ENCODE measurements at places on chromosomes 6 and 20.

DNA sequence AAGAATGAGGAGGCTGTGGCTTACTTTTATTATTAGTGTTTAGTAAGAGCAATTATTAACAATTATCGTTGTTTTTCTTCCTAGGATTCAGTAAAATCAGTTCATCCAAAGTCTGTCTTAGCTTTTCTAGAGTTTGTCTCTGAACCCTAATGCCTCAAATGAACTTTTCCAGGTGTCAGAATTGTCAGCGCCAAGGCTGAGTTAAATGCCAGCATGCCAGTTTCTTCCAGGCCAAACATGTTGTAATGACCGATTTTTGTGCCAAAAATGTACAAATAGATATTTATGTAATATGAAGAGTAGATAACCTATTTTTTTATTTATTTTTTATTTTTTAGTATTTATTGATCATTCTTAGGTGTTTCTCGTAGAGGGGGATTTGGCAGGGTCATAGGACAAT is 66.8 kb upstream of the SCGN start:
- DNase-seq = no peak

DNA sequence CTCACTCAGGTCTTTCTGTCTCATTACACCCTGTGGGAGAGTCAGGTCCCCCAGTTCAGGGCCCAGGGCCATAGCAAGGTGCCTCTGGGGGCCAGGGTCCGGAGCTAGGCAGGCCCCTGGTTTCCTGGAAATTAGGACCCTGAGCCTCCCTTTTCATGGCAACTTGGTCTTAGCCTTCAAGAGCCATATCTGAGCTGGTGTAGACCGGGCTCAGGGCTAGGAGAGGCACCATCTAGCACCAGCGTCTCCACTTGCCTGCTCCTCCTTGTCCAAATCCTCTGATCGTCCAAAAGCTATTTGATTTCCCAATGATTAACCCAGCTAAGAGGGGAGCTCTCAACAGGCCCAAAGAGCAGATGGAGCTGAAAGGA is 5.6 kb downstream of the MDFI start:
- no peak for DNase-seq

DNA sequence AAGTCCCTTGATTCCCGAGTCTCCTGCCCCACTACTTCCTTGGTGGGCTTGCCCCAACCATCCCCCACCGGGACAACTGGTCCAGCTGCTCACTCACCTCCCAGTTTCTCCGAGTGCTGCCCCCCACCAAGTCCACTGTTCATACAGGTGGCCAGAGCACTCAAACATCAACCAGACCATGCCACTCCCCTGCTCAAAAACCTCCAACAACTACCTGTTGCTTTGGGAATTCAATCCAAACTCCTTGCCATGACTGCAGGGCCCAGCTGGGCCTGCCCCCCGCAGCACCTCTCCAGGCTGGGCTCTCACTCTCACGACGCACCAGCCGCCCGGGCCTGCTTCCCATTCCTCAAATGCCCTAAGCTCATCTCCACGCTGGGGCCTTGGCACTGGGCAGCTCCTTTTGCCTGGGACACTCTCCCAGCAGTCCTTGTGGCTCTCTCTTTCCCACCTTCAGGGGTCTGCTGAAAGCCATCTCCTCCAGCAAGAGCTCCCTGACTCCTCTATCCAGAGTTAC is 97.5 kb downstream of the NFATC2 start:
- no peak for DNase-seq

DNA sequence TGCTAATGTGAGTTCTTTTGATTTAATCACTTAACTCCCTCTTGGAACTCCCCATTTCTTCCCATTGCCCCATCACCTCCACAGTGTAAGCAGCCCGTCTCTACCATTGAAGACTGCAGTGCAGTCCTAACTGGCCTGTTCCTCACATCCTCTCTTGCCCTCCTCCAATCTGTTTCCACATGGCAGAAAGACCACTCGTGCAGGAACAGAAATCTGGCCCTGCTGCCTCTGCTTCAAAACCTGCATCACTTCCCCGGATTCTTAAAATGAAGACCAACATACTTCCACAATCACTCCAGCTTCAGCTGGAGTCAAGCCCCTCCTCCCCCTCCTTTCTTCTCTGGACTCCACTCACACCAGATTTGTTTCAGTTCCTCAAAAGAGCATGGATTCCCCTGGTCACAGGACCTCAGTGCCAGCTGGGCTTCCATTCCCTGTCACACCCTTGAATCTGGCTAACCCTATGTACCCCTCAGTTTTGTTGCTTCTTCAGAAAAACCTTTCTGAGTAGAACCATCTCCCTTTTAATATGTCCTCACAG is 802.3 kb downstream of the MAFB start:
- no peak for DNase-seq

DNA sequence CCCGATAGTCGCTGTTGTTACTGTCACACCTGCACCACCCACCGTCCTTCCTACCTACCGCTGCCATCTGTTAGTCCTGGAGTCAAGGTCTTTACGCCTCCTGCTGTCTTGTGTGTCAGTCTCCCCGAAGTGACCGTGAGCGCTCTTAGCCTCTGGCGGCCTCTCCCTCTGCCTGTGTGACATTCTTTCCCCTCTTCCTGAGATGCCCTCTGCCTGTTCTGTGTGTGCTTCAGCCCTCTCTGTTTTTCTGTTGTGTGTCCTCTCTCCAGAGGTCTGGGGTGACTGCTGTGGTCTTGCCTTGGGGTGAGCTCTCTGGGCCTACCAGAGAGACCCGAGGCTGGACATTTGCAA is 54.9 kb downstream of the TCP11 start:
- DNase-seq = no peak

- DNase-seq = no peak
Observed at GRCh38 chr20:62066983-62067433, 1.3 kb upstream of the TAF4 start.
